ENCODE measurements at places on chromosomes 12 and 14. TPM values are rescaled to one million over a fixed set of nuclear protein-coding genes. Genes with fewer than 3 reads are reported as not detected.

DNA sequence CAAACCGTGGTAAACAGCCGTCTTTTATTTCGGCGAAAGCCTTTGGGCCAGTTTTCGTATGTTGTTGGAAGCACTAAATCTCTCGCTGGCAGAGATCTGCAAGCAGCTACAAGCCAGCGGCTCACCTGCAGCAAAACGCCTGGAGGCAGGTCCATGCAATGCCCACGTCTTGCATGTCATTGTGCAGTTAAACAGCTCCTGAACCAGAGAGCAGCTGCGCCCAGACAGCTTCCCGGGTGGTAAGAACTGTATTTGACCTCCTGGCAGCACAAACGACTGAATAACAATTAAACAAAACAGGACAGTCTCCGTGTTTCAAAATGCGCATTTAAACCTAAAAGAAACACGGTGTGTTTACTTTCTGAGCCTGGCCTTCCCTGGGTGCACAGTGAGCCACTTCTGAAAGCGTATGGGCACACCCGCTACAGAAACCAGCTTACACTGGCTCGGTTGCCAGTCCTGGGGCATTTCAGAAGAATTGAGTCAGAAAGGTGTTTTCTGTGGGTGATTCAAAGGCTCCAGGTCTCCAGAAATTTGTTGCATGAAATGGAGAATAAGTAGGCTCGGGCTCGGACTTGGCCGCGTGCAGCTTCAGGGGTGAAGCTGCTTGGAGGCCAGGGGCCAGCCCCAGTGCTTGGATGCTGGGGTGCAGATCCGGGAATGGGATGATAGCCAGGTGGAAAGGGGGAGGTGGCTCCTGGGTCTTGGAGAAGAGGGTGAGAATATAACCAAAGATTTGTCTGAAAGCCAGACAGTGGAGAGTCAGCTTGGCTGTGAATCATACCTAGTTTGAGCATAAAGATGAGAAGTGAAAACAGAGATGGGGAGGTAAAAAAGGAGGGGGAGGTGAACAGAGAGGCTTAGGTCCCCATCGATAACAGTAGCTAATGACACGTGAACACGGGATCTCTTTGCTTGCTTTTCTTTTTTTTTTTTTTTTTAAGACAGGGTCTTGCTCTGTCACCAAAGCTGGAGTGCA is 24.9 kb upstream of the FZD10 start:
- H3K4me3 ChIP-seq: no peak overlapping the region
- no peaks in the 10 kb centered on the region for H3K4me1 ChIP-seq
- H3K27ac ChIP-seq: no peak overlapping the region
- DNase-seq: peak; percentile 43
- H3K36me3 ChIP-seq: no peaks in the 10 kb centered on the region

DNA sequence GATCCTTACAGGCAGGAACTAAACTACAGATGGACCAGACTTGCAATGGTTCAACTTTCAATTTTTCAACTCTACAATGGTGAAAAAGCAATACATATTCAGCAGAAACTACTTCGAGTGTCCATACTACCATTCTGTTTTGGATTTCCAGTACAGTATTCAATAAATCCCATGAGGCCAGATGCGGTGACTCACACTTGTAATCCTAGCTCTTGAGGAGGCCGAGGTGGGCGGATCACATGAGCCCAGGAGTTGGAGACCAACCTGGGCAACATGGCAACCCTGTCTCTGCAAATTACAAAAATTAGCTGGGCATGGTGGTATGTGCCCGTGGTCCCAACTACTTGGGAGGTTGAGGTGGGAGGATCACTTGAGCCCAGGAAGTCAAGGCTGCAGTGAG is 336.1 kb downstream of the MED13L start:
- no peaks in the 10 kb centered on the region for H3K36me3 ChIP-seq
- H3K4me1 ChIP-seq: no peaks in the 10 kb centered on the region
- no peaks in the 10 kb centered on the region for H3K27me3 ChIP-seq

GRCh38 chr12:103755425-103755824 is 85.6 kb downstream of the NT5DC3 start:
- H3K27me3 ChIP-seq: no peaks in the 10 kb centered on the region
- no peaks in the 10 kb centered on the region for H3K36me3 ChIP-seq
- H3K27ac ChIP-seq: no peak overlapping the region
- DNase-seq: no peak
- H3K4me3 ChIP-seq: no peak overlapping the region

- H3K4me1 ChIP-seq: no peaks in the 10 kb centered on the region
- H3K27ac ChIP-seq: no peak overlapping the region
- no peaks in the 10 kb centered on the region for H3K27me3 ChIP-seq
- no peak overlapping the region for H3K4me3 ChIP-seq
- no peaks in the 10 kb centered on the region for H3K36me3 ChIP-seq
These were observed 1136.4 kb upstream of the TMEM132C start for GRCh38 chr12:127130506-127131124.

DNA sequence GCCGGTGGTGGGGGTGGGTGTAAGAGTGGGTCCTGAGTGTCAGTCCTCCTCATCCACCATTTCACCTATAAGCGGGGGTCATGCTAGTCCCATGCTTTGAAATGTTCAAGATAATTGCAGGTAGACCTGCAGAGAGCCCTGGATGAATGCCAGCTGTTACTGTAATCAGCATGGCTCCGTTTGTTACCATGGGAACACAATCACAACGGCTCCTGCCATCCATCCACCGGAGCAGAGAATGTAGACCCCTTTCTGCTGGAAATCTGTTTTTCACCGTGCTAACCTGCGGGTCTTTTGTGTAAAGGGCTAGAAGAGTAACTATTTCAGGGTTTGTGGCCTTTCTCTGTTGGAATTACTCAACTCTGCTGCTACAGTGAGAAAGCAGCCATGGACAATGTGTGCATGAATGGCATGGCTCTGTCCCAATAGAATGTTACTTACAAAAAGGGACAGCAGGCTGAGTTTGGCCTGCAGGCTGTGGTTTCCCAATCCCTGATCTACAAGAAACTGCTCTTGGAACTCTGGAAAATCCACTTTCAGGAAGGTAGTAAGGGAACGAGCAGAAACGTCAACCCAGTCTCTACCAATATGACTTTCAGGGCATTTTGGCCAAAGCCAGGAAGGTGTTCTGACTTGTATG is 36.1 kb downstream of the KCTD10 start:
- no peak overlapping the region for H3K27ac ChIP-seq
- no peak overlapping the region for H3K4me3 ChIP-seq
- DNase-seq: no peak
- no peaks in the 10 kb centered on the region for H3K27me3 ChIP-seq
- no peaks in the 10 kb centered on the region for H3K4me1 ChIP-seq

- no peak overlapping the region for H3K4me3 ChIP-seq
- no peak overlapping the region for H3K27ac ChIP-seq
- no peaks in the 10 kb centered on the region for H3K4me1 ChIP-seq
These were observed 283.6 kb downstream of the PCNX1 start for GRCh38 chr14:71190770-71191374.

DNA sequence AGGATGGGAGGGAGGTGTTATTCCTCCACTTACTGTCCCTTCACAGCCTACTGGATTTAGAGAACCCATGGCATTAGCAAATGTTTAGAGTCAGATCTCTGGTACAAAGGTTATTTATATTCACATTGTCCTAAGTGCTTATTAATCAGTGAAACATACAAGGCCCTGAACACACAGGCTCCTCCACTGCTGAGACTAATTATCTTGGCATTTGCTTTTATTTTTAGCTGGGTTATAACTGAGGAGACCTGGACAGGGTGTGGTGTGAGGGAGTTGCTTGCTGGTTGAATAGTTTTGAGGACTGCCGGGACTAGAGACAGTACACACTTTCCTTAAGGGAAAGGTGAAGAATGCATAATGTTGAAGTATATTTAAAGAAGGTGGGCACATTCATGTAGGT is 77.5 kb downstream of the FIGNL2 start:
- H3K27ac ChIP-seq: no peak overlapping the region
- no peak overlapping the region for H3K4me3 ChIP-seq
- DNase-seq: no peak
- no peaks in the 10 kb centered on the region for H3K36me3 ChIP-seq

DNA sequence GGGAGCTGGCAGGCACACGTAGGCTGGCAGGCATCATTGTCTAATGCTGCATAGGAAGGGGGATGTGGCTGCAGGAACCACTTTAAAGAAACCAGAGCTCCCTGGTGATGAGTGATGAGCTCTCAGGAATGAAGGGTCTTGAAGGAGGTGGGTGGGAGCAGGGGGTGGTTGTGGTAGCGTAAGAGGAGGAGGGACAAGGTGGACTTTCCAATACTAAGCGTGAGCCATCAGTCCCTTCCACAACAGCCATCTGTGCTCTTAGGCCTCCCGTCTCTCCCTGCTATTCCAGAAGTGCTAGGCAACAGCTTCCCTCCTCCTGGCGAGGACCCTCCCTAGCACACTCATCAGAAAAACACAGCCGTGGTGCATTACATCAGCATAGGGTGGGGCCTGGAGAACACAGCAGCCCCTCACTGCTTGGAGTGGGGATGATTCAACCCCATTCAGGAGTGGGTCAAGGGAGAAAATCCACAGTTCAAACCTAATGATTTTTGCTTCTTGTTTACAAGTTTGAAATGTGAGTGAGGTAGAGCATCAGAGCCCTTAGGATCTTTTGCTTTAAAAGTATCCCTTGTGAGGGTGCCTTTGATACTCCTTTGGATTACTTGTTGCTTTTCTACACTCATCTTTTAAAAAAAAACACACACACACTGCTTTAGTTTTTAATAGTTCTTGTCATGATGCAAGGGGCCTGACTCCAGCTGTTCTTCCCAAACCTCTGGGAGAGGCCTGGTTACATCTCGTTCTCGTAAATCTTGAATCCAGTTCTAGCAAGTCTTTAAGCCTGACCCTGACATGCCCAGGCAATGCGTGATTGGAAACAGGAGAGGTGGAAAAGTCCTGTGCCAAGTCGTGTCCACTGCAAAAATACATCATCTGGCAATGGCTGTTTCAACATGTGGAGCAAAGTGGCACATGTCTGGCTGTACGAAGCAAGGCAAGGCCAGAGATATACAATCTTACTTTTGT is 356.4 kb upstream of the DDHD1 start:
- DNase-seq: peak; percentile 64
- H3K4me3 ChIP-seq: no peak overlapping the region
- H3K4me1 ChIP-seq: no peaks in the 10 kb centered on the region
- H3K27ac ChIP-seq: peak overlapping the region; percentile 41

- H3K4me3 ChIP-seq: peak overlapping the region; percentile 89
- peak overlapping the region; percentile 90 for H3K27ac ChIP-seq
- no peaks in the 10 kb centered on the region for H3K36me3 ChIP-seq
- H3K27me3 ChIP-seq: no peaks in the 10 kb centered on the region
- DNase-seq: peak; percentile 66
These were observed 499 bp downstream of the TOGARAM1 start for GRCh38 chr14:44962334-44963043.

GRCh38 chr14:23543403-23543802 is 8.2 kb downstream of the ZFHX2 start:
- no peak for DNase-seq
- no peaks in the 10 kb centered on the region for H3K36me3 ChIP-seq
- H3K27me3 ChIP-seq: no peaks in the 10 kb centered on the region
- H3K4me3 ChIP-seq: no peak overlapping the region
- H3K4me1 ChIP-seq: no peaks in the 10 kb centered on the region
- no peak overlapping the region for H3K27ac ChIP-seq

DNA sequence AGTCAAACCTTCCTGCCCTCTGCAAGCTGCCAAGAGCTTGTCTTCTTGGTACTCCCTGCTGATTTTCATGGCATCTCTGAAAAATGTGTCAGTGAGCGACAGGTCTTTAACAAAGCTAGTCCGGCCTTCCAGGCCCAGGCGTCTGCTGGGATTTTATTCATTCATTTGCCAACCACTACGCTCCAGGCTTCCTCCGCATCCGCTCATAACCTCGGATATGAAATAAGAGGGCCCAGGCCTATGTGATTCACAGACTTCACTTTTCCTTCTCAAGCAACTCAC is 13.8 kb downstream of the TSPAN9 start:
- H3K4me3 ChIP-seq: no peak overlapping the region
- H3K27me3 ChIP-seq: no peaks in the 10 kb centered on the region
- no peaks in the 10 kb centered on the region for H3K36me3 ChIP-seq
- no peaks in the 10 kb centered on the region for H3K4me1 ChIP-seq
- DNase-seq: no peak

DNA sequence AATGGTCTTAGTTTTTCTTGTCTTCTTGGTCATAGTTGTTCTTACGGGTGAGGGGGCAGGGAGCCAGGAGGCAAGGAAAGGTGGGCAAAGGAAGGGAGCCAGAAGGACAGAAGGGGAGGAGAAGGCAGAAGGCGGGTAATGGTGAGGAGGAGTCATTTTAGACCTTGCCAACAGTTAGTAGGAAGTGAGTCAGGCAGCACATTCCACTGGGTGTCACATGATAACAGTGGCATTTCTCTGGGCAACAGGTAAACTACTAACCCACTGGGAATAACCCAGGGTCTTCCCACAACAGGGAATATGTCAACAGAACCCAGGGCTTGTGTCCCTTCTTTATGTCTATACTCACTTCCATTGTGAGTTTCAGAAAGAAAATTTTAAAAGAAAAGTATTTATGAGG is 127.6 kb downstream of the SLC8A3 start:
- peak overlapping the region; percentile 50 for H3K27ac ChIP-seq
- no peaks in the 10 kb centered on the region for H3K27me3 ChIP-seq
- no peaks in the 10 kb centered on the region for H3K36me3 ChIP-seq
- no peak overlapping the region for H3K4me3 ChIP-seq
- DNase-seq: no peak

DNA sequence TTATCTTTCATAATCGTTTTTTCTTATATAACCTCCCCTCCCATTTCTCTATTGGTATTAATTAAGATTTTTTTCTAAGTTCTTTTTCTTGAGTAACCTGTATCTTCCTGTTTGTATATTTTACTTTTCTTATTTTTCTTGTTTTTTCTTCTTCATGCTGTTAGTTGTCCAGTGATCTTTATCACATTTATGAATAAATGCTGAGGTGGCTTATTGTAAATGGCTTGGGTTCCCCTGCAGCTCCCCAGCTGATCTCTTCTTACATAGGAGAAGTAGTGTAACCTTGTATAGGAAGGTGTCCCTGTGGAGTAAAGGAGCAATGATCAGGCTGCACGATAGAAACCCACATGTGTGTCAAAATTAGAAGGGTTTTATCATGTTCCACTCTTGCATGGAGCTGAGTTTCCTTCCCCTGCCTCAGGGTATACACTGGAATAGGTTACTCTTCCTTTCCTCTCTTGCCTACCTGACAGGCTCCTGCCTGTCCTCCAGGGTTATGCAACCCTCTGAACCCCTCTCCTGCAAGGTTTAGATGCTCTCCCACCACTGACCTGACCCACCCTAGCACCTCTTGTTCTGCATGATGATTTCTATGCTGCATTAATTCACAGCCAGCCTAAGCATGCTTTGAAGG is 334.8 kb upstream of the RGS6 start:
- H3K4me1 ChIP-seq: no peaks in the 10 kb centered on the region
- no peaks in the 10 kb centered on the region for H3K36me3 ChIP-seq
- H3K27ac ChIP-seq: no peak overlapping the region
- H3K27me3 ChIP-seq: no peaks in the 10 kb centered on the region
- H3K4me3 ChIP-seq: no peak overlapping the region

GRCh38 chr12:89574736-89575208 is 48.9 kb upstream of the POC1B start:
- no peaks in the 10 kb centered on the region for H3K27me3 ChIP-seq
- H3K36me3 ChIP-seq: no peaks in the 10 kb centered on the region
- no peaks in the 10 kb centered on the region for H3K4me1 ChIP-seq

- H3K27ac ChIP-seq: no peak overlapping the region
- DNase-seq: no peak
- H3K36me3 ChIP-seq: no peaks in the 10 kb centered on the region
- no peaks in the 10 kb centered on the region for H3K27me3 ChIP-seq
These were observed 10.0 kb upstream of the PKP2 start for GRCh38 chr12:32906399-32907165.

Gene TNFAIP2
- 38.4 TPM for total RNA-seq

Gene ZNF605
- total RNA-seq: 7.8 TPM

Gene RPL10L
- total RNA-seq: not detected

Gene EMP1
- total RNA-seq: 123 TPM

Gene GLT8D2
- 2.3 TPM for total RNA-seq

Gene TPH2
- total RNA-seq: not detected

Gene KRT77
- total RNA-seq: not detected

Gene ARG2
- 19.3 TPM for total RNA-seq

Gene PKP2
- total RNA-seq: 4.4 TPM

Gene AICDA
- total RNA-seq: not detected

Gene EXOC3L4
- total RNA-seq: 0.23 TPM

Gene PRR4
- 1.0 TPM for total RNA-seq
